ENCODE measurements at places on chromosomes 7 and 10.

- DNase-seq: no peak
Measured at GRCh38 chr7:93407239-93407638, 167.3 kb downstream of the CALCR start.

DNA sequence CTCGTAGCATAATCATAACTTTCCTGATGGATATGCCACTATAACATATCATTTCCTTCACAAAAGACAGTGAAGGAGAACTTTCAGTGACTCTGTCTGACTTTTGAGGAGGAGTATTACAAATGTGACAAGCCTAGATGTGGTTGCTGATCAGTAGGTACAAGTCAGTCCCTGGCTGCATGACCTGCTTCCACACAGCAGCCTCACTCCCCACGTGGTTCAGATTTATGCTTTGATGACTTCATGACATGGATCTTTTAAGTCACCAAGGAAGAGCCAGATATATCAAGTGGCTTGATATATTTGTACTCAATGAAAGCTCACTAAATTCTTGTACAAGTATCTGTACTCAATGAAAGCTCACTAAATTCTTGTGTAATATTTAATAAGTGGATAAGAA lies 50.9 kb upstream of the MKLN1 start:
- DNase-seq: no peak

DNA sequence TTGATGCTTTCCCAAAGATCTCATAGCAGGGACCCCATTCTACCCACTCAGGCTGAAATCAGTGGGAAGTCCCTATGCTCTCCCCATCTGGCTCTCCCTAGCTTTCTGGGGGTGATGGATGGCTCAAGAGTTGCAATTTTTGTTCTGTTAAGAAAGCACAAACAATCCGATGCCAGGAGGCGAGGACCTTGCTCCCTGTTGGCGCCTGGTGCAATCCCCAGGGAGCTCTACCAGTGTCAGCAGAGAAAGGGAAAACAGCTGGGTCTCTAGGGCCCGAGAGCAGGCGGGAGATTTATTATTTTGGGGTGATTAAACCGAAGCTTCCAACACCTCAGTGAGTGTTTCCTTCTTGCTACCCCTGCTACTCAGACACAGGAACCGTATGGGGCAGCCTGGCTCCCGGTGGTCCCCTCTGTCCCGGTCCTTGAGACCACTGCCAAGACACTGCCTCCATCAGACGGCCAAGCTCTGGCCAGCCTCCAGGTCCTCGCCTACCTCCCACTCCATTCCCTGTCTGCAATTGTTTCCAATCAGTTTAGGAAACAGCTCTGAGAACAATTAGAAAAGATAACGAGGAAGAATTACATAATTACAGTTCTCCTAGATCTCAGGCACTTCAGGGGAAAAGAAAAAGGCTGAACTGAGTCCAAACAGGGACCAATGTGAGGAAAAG lies 147.9 kb downstream of the PLXNA4 start:
- DNase-seq: no peak

- no peak for DNase-seq
Measured at GRCh38 chr7:90946730-90947501, 317.3 kb upstream of the FZD1 start.

DNA sequence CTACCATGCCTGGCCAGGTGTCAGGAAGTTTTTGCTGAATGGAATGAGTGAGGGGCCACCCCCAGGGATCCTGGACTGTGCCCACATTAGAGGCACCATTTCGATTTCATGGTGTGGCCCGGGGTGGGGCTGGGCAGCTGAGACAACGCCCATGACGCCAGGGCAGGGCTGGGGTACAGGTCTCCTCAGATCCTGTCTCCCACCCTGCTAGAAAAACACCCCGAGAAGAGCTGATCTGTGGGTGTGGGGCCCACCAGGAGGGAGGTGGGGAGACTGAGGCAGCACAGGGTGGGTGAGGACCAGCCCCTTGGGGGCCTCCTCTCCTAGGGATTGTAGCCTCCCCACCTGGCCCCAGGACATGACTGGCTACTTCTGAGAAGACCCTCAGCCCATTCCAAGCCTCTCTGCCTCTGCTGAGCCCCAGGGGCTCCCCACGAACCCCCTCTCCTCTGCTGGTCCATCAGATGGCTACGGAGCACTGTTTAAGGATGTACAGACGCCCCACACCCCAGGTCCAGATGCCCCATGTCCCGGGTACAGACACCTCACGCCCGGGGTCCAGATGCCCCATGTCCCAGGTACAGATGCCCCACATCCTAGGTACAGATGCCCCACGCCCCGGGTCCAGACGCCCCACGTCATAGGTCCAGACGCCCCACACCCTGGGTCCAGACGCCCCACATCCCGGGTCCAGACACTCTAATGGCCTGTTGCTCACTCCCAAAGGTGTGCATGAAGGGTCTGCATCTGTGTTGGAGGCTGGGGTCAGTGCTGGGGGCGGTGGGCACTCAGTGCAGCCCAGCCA lies 99.4 kb downstream of the MICALL2 start:
- no peak for DNase-seq

DNA sequence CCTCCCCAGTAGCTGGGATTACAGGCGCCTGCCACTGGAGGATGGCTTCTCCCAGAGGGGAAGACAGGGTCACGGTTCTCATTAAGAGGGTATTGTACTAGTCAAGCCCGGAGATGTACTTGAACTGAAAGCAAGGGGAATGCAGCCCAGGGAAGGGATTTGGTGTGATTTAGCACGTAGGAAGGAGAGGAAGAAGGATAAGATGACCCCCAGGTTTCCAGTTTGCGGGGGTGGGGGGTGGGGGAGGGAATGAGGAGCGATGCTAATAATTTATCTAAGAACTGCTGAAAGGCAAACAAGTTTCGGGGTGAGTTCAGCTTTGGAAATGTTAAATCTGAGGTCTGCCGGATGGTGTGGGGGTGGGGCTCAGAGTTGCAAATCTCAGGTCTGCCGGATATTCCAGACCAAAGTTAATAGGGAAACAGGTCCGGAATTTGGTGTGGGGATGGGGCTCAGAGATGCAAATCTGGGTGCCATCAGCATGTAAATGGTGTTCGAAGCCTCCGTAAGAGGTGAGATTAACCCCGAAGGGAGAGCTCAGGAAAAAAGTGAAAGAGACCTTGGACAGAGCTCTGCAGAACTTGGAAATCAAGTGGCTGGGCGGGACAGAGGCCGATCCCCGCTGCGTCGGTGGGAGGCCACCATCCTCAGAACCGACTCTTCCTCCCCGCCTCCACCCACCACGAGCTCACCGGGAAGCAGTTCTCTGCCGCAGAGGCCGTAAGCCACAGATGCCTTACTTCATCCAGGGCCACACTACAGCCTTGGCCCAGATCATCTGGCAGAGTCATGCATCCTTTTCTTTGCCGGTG lies 1.6 kb upstream of the SEPHS1 start:
- DNase-seq: no peak

DNA sequence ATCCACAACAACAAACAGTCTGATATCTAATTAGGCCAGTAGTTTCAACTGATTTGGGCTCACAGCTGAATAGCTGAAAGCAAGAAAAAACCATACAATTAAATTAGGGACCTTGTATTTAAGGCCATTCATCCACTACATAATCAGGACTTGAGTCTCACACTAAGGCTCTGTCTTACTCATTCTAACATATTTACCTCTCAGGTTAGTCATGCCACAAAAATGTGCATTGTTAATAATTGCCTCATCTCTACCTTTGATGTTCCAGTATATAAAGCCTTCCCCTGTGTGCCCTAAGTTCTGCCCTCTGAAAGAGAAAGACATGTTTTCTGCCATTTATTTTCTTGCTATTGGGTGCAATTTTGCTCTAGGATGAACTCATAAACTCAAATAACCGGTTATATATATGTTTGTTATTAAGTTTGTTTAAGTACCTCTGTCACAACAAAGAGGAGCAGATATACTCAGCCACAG lies 5.3 kb upstream of the C1GALT1 start:
- DNase-seq: no peak

GRCh38 chr7:151244196-151244840 lies 4.2 kb downstream of the SMARCD3 start:
- DNase-seq: no peak

DNA sequence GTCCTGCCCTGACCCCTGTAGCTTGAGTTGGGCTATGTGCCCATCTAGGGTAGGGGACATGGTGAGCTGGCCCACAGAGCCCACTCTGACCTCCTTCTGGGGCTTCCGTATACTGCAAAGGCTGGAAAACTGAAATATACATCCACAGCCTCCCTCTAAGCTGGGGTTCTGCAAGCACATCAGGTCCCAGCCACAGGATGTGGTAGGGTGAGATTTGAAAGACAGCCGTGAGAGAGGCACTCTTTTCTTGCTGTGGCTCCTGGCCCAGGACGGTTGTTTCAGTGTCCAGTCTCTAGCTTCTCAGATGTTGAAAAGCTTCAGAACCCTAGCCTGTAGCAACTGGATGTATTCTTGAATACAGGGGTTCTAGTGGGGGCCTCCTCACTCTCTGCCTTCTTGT lies 60.1 kb upstream of the ADRB1 start:
- no peak for DNase-seq

DNA sequence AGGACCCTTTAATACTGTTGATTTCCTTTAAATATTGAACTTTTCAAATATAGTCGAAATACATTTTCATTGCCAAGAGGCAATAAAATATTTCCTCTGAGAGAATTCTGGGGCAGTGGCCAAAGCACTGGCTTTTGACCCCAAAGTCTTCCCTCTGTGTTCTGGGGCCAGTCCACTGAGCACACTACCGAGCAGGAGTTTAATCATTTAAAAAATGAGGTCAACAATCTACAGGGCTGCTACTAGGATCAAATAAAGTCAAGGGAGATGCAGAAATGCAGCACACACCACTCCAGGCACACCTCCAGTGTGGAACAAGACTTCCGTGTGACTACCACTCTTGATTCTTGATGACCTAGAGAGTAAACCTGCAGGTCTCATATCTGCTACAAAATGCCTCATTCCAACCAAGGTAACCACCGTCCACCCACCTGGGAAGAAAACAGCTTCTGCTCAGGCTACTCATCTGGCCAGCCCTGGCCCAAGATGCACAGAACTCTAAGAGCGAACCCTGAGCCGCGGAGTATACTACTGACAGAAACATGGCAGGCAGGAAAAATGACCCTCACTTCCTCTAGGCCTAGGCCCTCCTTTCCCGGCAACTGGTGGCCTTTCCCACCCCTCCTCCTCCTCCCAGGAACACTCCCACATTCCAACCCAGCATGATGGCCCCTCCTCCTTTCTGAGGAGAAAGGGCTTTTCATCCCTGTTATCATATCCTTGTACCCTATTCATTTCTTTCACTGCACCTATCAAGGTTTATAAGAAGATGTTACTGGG lies 97.7 kb downstream of the ALOX5 start:
- no peak for DNase-seq

GRCh38 chr10:65891073-65891981 lies 1034.5 kb upstream of the LRRTM3 start:
- DNase-seq: no peak

GRCh38 chr7:108181073-108181985 lies 51.2 kb upstream of the LAMB4 start:
- no peak for DNase-seq

DNA sequence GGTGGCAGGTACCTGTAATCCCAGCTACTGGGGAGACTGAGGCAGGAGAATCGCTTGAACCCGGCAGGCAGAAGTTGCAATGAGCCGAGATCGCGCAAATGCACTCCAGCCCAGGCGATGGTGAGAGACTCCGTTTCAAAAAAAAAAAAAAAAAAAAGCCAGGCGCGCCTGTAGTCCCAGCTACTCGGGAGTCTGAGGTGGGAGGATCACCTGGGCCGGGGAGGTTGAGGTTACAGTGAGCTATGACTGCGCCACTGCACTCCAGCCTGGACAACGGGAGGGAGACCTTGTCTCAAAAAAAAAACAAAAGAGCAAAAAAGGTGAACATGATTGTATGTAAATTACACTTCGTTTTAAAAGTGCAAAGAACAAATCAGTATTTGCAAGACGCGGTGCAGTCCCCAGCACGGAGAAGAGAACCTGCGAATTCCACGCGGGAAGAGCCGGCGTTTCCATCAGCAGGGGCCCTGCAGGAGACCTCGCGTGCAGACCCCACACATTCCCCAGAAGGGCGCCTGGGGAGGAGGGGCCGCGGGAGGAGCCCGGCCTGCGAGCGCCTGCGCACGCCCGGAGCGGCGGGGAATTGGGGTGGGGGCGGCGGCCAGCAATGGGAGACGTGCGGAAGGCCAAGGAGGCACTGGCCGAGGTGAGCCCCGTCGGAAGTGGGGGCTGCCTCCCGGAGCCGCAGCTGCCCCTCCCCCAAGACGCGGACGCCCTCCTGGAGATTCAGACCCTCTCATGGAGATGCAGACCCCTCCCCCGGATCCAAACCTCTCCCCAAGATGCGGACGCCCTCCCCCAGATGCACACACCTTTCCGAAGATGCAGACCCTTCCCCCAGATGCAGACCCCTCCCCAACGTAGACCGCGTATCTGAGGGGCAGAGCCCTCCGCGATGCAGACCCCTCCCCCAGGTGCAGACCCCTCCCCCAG lies 16.7 kb upstream of the SUN1 start:
- no peak for DNase-seq

GRCh38 chr10:1573334-1573969 lies 163.9 kb downstream of the ADARB2 start:
- DNase-seq: no peak

GRCh38 chr7:2214636-2215035 lies 18.1 kb downstream of the MAD1L1 start:
- DNase-seq: no peak

- DNase-seq: no peak
Measured at GRCh38 chr10:104450954-104451353, 97.3 kb downstream of the CFAP58 start.

Measured in activated CD8-positive, alpha-beta memory T cell treated with anti-CD3 and anti-CD28 coated beads for 1 hour (primary cell).